ENCODE measurements at places on chromosomes 16 and 17.

DNA sequence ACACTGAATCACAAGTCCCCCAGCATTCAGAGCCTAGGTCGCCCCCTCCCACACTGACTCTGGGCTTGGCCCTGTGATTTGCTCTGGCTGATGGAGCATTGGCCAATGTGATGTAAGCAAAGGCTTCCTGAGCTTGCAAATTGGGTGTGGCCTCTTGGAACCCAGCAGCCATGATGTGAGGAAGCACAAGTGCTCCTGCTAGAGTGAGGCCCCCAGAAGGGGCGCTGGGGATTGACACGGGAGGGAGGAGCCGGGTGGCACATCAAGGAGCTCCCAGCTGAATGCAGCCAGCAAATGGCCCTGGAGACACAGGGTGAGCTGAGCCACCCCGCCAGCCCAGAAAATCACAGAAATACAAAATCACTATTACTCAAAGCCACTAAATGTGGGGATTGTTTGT is 308.5 kb downstream of the C16orf95 start:
- no peak for DNase-seq

GRCh38 chr17:16474012-16474725 is 17.8 kb downstream of the LRRC75A start:
- peak; percentile 45 for DNase-seq

DNA sequence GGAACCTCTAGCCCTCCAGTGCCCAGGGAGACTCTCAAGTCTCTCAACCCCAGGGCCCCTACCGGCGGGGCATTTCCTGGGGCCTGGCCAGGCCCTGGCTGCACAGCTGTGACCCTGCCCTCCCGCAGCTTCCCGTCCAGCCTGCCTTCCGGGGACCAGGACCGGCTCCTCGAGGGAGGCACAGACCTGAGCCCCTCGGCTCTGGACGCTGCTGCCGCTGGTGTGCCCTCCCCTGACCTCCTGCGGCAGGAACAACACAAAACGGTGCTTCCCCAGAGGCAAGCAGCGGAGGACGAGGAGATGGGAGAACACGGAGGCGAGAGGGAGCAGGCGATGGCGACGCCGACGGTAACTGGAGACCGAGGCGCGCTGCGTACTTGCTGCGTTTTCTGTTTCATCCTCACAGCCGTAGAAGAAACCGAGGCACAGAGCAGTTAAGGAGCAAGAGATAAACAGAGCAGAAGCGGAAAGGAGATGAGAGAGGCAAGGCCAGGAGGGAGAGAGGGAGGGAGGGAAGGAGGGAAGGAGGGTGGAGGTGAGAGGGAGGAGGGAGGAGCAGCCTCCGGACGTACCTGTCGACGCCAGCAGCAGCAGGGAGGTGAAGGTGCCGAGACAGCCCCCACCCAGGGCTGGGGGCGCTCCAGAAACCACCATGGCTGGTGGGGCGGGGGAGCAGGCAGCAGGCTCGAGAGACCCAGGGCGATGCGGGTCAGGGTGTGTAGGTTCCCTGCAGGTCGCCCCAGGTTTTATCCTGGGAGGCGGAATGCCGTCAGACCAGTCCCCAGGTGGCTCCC is at the start of gene PRSS22:
TSS of gene PRSS22 (minus strand) at position 720 of the 794 bp plus-strand sequence. CDS start at position 654, 66 bp downstream.
- DNase-seq: no peak

GRCh38 chr16:20920091-20920490 is 19.5 kb downstream of the LYRM1 start:
- DNase-seq: no peak

GRCh38 chr17:64496348-64496785 is 487 bp downstream of the POLG2 start:
- DNase-seq: no peak

DNA sequence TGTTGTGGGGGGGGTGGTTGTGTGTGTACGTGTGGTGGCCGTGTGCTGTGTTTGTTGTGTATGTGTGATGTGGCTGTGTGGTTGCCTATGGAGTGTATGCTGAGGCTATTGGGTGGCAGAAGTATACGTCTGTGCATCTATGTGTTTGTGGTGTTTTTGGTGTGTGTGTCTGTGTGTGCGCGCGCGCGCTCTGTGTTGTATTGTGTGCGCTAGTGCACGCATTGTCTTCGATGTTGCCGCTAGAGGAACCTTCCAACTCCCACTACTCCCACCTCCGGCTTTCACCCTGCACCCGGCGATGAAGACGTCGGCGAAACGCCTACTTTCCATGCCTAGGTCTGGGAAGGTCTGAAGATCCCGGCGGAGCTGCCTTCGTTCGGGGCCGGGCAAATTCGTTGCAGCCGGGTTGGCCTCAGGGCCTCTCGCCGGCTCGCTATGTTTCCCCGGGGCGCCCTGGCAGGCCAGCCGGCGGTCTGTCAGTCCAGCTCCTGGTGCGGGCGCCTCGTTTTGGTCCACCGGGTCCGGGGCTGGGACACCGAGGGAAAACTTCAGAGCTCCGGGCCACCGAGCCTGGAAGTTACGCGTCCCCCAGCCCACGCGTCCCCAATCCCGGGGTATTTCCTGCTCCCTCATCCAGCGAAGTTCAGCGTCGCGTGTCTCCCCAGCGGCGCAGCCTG is 5.2 kb upstream of the DLX4 start:
- peak; percentile 18 for DNase-seq

DNA sequence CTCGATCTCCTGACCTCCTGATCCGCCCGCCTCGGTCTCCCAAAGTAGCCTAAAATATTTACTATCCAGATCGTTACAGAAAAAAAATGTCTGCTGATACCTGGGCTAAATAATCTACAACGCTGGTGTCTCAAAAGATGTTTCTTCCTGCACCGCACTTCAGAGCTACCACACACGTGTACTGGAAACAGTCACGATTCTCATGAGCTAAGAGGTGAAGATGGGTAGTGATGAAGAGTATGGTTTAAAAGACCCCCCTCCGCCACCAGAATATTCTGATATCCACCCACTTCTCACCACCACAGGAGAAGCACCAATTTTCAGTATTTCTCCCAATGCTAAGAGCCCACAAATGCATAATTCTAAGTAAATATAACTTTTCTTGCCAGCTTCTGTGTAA is 50.2 kb downstream of the SMG6 start:
- no peak for DNase-seq

DNA sequence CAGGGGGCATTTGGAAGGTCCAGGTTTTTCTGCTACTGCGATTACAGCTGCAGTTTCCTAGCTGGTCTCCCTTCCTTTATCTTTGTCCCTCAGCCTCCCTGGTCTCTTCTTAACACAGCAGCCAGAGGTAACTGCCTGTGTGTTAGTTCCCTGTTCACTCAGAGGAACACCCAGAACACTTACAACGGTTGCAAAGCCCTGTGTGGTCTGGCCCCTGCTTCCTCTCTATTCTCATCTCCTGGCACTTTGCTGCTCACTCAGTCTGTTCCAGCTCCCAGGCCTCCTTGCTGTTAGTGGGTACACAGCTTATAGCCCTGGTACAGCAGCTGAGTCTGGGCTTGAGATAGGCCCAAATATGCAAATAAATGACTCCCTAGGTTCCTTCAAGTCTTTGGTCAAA is 16.4 kb downstream of the NTN1 start:
- DNase-seq: no peak

DNA sequence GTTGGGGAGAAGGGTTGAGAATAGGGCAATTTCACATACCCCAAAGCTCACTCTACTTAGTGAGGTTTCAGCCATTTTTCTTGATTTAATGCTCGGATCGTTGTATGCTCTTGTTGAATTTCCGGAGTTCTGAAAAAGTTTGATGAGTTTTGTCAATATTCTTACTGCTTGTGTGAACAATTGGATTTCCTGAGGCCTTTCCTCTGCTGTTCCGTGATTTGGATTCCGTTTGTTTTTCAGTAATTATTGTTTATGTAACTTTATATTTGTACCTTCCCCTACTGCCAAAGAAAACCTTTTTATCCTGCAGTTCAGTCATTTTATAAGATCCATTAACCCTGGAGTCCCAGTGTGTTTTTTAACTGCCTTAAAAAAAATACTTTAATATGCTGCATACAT is 62.9 kb downstream of the PHKB start:
- DNase-seq: no peak

DNA sequence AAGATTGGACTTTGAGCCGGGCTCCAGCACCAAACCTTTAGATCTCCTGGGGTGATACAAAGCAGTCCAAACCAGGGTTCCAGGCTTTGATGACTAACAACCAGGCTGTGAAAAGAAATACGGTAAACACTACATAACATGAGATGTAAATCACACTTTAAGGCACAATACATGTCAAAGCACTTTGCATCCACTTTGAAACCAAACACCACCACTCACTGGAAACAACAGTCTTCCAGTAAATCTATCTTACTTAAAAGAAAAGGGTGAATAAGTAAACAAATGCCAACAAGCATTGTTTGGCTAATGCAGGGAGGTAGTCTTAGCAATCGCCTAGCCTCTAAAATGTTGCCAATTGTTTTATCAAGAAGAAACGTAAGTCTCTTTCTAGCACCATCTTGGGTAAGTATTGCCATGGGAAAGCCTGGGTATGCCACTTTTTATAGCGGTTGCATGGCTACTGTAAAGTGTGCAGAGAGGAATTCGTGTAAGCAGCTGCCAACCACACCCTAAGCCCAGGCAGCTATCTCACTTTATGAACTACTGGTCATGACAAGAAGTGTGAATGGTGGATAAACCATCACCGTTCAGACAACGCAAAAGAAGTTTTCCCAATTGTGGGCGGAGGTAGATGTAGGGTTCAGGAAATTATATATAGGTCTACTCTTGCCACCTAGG is 267.4 kb upstream of the PSMD7 start:
- no peak for DNase-seq

- no peak for DNase-seq
These were observed 10.5 kb upstream of the MPO start for GRCh38 chr17:58291246-58291645.

DNA sequence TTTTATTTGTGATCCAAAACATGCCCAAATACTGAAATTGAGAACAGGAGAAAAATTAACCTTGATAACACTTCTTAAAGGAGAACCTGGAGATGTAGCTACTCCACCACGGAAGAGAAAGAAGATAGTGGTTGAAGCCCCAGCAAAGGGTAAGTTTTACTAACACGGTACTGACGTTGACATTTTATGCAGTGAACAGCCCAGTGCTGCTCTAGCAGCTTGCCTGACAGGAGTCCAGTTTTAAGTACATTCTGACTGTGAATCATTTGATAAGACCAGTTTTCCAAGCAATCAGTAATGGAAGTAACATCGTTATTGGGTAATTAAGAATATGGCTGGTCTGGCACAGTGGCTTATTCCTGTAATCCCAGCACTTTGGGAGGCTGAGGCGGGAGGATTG is 6.5 kb downstream of the ORC6 start:
- no peak for DNase-seq

DNA sequence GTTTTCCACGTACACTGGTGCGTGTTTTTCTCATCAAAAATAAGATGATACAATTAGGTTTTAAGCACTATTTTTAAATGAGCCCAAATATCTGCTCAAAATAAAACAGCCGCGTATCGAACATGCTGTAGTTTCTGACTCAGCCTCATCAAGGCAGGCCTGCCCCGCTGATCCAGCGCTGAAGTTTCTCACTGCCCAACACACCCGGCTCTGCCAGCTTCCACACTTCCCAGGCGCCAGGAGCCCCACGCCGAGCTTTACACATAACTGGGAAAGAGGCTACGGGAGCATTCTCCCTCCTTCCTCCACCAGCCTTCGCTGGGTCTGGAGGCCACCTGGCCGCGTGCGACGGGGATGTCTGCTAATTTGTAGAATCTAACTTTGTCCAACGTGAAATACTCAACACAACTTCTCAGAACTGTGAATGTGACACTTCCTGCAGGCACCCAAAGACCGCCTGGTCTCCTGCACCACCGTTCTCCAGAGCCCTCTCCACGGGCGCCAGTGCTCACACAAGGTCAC is 42.1 kb downstream of the MAP1LC3B start:
- peak; percentile 14 for DNase-seq

- DNase-seq: no peak
These were observed 7.0 kb downstream of the NOS2 start for GRCh38 chr17:27793168-27793905.

GRCh38 chr16:48194828-48195556 is 39.2 kb upstream of the ABCC12 start:
- peak; percentile 20 for DNase-seq

DNA sequence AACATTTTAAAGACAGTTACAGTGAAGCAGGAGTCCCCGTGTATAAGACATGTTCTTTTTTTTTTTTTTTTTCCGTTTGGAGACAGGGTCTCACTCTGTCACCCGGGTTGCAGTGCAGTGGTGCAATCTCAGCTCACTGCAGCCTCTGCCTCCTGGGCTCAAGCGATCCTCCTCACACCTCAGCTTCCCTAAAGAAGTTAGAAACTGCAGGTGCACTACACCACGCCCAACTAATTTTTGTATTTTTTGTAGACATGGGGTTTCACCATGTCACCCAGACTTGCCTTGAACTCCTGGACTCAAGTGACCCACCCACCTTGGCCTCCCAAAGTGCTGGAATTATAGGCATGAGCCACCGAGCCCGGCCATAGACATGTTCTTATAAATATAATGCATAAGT is 3.0 kb downstream of the EVI2B start:
- no peak for DNase-seq

GRCh38 chr16:30921459-30921747 is 2.0 kb upstream of the FBXL19 start:
- DNase-seq: no peak

GRCh38 chr17:36937959-36938565 is 787 bp downstream of the LHX1 start:
- DNase-seq: no peak

DNA sequence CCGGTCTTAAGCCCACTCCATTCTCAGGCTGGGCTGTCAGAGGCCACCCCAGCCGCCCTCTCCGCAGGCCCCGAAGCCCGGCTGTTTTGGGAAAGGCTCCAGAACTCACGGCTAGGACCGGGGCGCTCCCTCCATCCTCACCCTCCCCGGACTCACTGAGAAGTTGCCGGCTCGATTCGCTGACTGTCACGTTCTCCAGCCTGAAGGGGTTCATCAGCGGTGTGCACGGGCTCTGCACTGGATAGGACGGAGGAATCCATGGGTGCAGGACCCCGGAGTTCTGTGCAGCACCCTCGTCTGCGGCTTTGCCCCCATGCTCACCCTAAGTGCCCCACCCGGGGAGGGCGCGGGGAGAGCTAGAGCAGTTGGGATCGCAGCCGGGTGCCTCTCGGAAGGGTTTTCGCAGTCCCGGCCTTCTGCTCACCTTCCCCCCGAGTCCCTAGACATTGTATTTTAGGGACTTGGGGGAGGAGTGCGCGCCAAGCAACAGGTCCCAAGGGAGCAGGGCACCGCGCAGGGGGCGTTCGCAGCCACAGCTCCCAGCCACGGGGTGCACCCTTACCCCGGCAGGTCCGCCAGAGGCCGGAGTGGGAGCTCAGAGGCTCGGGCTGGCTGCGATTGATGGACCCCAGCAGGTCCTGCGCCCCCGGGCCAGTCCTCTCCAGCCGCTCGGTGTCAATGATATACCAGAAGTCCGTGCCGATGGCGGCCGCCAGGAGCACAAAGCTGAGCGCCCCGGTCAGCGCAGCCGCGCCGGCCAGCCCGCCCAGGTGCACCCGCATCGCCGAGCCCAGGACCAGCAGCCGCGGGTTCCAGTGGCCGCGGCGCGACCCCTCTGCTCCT is 1.0 kb downstream of the TMEM114 start:
- DNase-seq: no peak
